ENCODE measurements at places on chromosomes 16 and 17.

DNA sequence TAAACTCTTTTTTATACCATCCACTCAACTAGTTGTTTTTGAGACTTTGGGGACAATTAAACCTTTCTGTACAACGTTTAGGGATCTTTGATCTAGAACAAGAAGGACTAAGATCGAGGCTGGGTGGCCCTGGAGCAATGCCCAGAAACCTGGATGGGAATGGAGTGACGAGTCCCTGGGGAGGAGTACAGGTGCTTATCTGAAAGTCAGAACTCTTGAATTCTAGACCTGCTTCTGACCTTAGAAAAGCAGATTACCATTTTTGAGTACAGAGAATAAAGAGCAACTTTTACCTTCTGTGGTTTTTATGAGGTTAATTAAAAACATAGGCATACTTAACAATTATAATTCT lies 17.8 kb downstream of the UBE2Z start:
- no peak for DNase-seq

DNA sequence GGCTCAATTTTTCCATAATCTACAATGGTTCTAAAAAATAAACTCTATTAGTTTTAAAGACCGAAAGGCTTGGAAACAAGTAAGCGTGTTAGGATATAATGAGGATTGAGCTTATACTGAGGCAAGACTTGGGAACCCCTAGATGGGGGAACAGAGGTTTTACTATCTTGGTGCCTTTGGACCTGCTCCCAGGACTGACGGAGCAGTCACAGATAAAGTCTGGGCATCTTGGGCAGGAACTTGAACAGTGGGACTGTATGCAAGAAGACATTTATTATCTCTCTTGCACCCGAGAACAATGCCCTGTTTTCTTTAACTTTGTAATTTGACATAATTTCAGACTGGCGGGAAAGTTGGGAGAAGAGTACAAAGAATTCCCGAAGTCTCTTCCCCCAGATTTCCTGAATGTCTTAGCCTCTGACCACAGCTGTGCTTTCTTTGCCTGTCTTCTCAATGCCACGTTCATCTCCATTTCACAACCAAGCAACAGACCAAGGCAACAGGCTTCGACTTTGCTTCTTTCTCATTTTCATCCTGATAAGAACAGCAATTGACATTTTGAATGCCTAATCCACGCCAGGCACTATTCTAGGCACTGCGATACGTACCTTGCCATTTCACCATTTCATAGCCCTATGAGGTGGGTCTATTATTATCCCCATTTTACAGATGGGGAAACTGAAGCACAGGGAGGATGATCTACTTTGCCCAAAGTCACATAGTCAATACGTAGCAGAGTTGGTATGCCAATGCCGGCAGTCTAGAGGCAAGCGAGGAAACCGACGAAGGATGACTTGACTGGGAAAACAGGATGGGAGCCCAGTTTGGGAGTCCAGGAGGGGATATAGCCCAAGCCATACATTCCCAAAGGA lies 3.0 kb upstream of the IL4R start:
- no peak for DNase-seq

DNA sequence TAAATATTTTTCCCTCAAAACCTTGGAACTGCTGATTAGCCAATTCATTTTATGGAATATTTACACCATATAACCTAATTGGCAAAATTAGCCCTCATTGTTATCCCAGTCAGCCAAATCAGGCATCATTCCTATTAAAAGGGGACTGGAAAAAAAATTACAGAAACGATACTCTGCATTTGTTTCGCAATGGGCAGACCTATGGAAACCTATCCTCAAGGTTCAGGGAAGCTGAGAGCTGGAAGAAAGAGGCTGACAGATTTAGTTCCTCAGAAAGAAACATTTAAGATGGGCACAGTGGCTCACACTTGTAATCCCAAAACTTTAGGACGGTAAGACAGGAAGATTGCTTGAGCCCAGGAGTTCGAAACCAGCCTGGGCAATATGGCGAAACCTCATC lies 85.6 kb upstream of the RPH3AL start:
- DNase-seq = no peak

GRCh38 chr16:12094537-12095265 lies 118.2 kb downstream of the SNX29 start:
- no peak for DNase-seq

- DNase-seq = peak; percentile 69
Measured at GRCh38 chr17:57898487-57899311, 48.9 kb upstream of the MRPS23 start.

DNA sequence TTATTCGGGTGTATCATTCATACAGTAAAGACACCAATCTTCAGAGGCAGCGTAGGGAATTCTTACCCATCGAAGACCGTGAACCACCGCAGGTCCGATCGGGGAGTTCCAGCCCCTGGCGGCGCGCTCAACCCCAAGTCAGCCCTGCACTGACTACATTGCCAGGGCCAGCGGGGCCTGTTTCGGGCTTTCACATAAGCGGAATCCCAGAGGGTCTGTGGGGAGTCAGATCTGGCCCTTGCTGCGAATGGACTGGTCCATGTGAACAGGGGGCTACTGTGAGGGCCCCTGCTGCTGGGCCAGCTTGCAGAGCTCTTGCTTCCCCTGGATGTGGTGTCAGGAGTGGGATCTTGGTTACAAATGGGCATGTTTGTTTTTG lies 7.6 kb downstream of the PDE6G start:
- no peak for DNase-seq

DNA sequence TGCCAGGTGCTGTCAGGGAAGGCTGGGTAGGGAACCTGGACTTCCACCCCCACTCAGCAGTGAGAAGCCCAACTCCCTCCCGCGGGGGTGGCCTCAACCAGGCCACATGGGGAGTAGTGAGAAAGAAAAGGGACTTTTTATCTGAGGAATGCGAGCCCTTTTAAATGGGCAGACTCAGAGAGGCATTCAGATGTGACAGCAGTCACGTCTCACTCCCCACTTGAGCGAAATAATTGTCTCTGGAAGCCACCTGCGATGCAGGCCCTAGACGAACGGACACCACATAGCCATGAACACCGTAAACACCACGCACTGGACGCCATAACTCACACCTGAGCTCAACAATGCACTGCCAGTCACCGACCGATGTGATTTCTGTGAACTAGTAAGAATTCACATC lies 11.9 kb upstream of the CD300E start:
- DNase-seq = no peak

DNA sequence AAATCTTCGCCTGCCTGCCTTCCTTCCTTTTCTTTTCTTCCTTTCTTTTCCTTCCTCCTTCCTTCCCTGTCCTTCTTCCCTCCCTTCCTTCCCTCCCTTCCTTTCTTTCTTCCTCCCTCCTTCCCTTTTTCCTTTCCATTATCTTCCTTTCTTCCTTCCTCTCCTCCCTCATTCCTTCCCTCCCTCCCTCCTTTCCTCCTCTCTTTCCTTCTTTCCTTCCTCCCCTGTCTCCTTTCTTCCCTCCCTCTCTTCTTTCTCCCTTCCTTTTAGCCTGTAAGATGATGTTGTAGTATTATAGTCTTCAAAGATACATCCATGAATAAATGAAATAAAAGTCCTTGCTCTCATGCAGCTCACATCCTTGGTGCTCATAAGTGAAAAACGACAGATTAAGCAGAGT lies 539.3 kb downstream of the RBFOX1 start:
- DNase-seq = no peak

DNA sequence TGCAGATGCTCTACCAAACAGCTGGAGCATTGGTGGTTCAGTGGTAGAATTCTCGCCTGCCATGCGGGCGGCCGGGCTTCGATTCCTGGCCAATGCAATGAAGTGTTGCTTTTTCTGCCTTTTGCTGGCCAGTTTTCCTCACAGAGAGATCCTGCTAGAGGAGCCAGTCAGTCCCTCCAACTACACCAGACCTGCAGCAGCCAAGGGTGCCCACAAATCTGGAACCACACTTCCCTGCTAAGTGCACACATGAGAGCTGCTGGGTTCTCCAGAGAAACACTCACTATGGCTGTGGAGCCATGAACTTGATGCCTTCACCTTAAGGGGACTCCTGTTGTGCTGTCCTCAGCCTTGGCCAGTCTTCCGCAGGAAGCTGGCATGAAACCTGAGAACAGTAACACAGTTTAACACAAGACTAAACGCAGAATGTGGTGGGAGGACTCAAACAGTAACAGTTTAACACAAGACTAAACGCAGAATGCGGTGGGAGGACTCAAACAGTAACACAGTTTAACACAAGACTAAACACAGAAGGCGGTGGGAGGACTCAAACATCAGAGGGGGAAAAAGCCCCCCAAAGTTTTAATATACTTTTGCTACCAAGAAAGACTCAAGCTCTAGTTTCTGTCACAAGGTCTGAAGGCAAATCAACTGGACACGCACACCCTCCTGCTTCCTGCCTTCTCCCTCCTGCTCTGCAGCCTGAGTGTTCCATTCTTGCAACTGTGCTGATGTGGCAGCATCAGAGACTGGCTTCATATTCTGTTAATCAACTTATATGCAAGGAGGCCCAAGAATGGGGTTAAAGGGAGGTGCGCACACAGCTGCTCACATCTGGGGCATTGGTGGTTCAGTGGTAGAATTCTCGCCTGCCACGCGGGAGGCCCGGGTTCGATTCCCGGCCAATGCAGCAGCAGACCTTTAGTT lies 12.0 kb downstream of the VAC14 start:
- peak; percentile 30 for DNase-seq

- DNase-seq = no peak
Measured at GRCh38 chr17:60080545-60080944, 1.8 kb upstream of the HEATR6 start.

DNA sequence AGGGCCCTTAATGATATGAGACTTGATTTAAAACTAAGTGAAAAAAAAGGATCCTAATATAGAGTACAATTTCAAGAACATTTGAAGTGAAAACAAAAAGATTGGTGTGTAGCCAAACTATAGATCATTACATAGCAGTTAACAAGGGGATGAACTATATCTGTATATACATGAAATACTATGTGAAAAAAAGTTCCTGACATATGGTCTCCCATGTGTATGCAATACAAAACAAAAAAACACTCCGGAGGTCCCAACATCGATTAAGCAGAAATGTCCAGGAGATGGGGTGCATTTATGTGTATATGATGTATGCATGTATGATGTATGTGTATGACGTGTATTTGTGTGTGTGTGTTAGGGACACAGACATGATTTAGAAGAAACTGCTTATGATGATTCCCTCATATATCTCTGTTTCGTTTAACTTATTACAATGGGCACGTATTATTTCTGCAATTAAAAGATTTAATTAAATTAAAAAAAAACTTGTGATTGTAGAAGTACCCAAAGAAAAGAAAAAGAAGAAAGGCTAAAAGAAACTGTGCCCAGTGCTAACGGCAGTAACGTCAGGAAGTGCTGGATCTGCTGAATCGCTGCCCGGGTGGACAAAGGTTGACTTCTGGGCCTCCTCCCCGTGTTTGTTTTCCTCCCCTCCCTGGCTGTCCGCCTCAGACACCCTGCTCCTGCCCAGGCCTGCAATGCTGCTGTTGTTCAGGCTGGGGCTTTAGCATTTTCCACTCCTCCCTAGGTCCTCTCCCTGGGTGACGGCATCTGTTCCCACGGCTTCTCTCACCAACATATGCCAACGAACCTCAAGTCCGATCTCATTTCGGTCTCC lies 36.9 kb downstream of the TBX4 start:
- no peak for DNase-seq

DNA sequence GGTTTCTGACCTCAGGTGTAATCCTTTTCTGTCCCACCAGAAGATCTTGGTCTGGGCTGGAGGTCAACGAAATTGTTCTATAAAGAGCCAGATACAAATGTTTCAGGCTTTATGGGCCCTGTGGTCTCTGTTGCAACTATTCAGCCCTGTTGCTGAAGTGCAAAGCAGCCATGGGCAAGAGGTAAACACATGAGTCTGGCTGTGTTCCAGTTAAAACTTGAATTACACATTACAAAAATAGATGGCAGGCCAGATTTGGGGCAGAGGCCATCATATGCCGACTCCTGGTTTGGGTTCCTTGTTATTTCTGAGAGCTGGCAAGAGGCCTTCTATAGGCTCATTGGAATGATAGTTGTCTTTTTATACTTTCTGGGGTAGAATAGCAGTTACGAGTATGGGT lies 114.4 kb downstream of the SDR42E1 start:
- no peak for DNase-seq

DNA sequence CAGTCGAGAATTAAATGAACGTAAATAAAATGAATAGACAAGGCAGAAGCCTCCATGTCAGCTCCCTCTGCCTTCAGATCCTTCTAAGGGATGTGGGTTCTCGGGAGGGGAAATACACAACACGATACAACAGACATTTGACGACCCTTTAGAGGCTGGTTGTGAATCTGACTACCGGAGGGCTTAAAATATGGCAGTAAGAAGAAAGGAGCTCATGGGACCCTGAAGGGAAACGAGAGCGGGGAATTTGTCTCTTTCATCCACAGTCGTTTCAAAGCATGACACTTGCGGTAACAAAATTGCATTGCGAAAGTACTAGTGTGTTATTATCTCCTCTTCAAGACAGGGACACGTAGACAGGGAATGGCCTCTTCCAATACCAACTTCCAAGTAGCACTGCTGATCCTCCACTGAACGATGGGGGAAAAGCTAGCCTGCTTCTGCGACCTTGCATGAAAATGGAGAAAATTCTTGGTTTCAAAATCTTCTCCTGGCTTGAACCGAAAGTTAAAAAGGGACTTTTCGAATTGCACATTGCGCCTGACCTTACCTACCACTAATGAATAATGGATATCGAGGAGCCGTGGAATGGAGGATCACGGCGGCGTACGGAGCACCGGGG lies 1.2 kb upstream of the TNRC6C start:
- no peak for DNase-seq

DNA sequence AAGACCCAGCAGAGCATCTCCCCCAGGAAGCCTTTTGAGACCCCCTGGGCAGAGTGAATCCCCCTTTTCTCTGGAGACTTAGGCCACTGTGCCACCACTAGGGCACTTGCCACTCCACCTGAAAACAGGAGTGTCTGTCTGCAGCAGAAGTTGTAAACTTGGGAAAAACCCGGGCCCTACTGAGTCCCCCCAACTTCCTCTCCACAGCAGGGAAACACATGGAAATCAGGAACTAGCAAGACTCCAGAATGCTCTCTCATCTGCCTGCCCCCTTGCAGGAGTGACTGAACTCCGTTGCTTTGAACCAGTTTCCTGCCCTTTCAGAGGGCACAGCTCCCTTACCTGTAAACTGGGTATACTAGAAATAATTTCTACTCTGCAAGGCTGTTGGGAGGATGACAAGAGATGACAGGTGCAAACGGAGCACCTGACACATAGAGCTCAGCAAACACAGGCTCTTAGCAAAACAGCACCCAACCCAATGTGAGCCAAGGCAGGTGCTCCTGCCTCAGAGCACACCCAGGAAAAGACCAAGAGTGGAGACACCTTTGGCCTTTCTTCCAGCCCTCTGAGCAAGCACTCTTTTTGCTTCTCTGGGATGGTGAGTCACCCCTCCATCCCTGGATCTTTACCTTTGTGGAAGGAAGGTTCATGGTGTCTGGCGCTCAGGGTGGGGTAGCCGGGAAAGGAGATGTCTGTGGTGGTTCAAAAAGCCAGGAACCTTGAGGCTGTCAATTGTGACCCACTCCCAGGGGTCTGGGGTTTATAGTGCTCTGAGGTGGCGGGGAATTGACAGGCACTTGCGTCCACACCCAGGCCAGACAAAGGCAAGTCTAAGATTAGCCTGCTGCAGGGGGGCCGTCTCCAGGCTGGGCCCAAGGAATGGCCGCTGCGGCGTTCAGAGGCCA lies at the start of gene HCRT:
Gene HCRT (minus strand): TSS at position 740 of the 908 bp plus-strand sequence. CDS start 87 bp downstream, at position 653.
- DNase-seq = no peak

Data from amygdala (tissue), 56 donors.